ENCODE measurements at places on chromosomes 5 and 9.

- DNase-seq = no peak
Measured at GRCh38 chr5:89071101-89071940, 188.3 kb upstream of the MEF2C start.

- no peak for DNase-seq
Measured at GRCh38 chr5:7039074-7039473, 325.8 kb downstream of the TENT4A start.

DNA sequence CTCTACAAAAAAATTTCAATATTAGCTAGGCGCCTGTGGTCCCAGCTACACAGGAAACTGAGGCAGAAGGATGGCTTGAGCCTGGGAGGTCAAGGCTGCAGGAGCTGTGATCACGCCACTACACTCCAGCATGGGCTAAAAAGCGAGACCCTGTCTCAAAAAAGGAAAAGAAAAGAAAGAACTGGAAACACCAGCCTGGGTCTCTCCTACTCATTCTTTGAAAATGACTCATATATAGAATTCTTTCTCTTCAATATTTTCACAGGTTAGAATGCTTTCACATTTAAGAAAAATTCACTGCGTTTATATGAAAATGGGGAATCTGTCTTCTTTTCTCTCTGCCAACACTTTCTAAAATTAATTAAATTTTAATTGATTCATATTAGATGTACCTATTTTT lies 115.6 kb downstream of the TRPM6 start:
- no peak for DNase-seq

DNA sequence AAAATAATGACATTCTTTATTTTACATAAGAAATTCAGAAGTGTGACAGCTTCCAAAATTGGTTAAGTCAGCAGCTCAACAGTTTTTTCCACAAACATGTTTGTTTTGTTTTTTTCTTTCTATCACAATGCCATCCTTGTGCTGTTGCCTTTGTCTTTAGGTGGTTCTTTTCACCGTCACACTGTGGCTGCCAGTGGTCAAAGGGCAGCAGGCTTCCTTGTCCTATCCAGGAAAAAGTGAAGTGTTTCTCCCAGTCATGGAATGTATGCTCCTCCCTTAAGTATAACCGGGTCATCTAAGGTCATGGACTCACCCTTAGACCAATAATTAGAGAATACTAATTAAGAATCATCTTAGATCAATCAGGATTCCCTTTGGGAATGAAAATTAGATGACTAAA lies 87.4 kb downstream of the SREK1 start:
- no peak for DNase-seq

DNA sequence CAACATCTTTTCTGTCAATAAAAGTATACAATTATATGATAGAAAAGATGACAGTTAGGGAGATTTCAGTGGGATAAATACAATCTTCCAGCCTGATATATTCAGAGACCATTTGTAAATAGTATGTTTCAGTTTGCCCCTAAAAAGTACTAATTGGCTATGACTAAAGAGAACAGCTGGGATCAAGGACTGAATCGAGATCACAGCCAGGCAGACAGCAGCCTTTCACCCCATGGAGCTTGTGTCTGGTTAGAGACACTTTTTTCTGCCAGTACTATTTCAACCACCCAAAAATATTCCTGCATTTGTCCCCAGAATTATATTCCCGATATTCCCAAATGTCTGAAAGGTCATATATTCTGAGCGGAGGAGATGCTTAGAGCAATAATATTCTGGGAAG lies 577.3 kb upstream of the TLE4 start:
- no peak for DNase-seq

All from nucleus accumbens (tissue), 56 donors.